ENCODE measurements at places on chromosomes 4 and X. TPM values are rescaled to one million over a fixed set of nuclear protein-coding genes. Genes with fewer than 3 reads are reported as not detected.
A peak's percentile ranks its signal among the peaks of the same experiment; 100 is the strongest.

Gene RASSF6
- not detected for total RNA-seq

- no peaks in the 10 kb centered on the region for H3K4me1 ChIP-seq
- H3K27ac ChIP-seq = no peak overlapping the region
- DNase-seq = no peak
- no peak overlapping the region for H3K4me3 ChIP-seq
- no peaks in the 10 kb centered on the region for H3K27me3 ChIP-seq
These were observed 80.7 kb upstream of the PLAC8 start for GRCh38 chr4:83195269-83195668.

- H3K4me3 ChIP-seq = no peak overlapping the region
- no peak for DNase-seq
- no peaks in the 10 kb centered on the region for H3K27me3 ChIP-seq
- H3K4me1 ChIP-seq = peaks cover 9% of the 10 kb centered on the region
- no peak overlapping the region for H3K27ac ChIP-seq
These were observed 1.9 kb upstream of the TBC1D14 start for GRCh38 chr4:6907658-6908191.

GRCh38 chrX:16869393-16870094 lies 618 bp downstream of the RBBP7 start:
- H3K27me3 ChIP-seq = peaks cover 52% of the 10 kb centered on the region
- H3K36me3 ChIP-seq = peaks cover 14% of the 10 kb centered on the region
- peak overlapping the region; percentile 65 for H3K4me3 ChIP-seq
- peaks cover 15% of the 10 kb centered on the region for H3K4me1 ChIP-seq
- H3K27ac ChIP-seq = peak overlapping the region; percentile 94

GRCh38 chr4:41427306-41427882 lies 110.6 kb upstream of the LIMCH1 start:
- no peak overlapping the region for H3K4me3 ChIP-seq
- no peaks in the 10 kb centered on the region for H3K27me3 ChIP-seq
- H3K36me3 ChIP-seq = no peaks in the 10 kb centered on the region
- no peak for DNase-seq
- peaks cover 16% of the 10 kb centered on the region for H3K4me1 ChIP-seq

Data from A673 (cell line).